Dermis blood vessel endothelial cell (primary cell): ENCODE measurements at places on chromosomes 2 and 18. TPM values are rescaled to one million over a fixed set of nuclear protein-coding genes. Genes with fewer than 3 reads are reported as not detected.

DNA sequence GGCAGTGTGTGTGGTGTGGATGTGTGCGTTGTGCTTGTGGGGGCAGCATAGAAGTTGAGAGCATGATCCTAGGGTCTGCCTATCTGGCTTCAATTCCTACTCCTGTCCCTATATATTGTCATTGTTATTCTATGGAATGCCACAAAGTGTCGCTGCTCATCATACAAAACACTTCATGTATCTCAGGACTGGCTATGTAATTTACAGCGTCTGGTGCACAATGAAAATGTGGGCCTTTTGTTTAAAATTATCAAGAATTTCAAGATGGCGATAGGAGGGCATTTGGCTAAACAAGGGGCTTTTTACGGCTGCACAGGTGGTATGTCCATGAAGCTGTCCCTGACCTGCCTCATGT lies 3.4 kb downstream of the SERPINB2 start:
- DNase-seq, result peak; percentile 44

DNA sequence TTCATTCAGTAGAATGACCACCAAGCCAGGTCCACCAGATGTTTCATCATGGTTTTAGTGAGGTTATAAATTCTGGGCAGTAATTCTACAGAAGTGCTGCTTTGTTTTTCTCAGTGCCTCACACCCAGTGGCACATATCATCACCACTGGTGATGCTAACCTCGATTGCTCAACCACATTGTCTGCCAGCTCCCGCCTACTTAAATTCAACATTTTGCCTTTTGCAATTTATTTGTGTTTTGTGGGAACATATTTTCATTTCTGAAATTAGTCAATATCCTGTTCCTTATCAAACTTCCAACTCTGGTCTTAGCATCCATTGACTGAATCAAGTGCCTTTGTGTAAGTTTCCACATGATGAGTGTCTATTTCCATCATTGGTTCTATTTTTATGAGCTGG lies 62.3 kb upstream of the TMEM178A start:
- peak; percentile 28 for DNase-seq

GRCh38 chr18:49178736-49179135 lies 228.0 kb upstream of the SMAD7 start:
- peak; percentile 56 for DNase-seq

DNA sequence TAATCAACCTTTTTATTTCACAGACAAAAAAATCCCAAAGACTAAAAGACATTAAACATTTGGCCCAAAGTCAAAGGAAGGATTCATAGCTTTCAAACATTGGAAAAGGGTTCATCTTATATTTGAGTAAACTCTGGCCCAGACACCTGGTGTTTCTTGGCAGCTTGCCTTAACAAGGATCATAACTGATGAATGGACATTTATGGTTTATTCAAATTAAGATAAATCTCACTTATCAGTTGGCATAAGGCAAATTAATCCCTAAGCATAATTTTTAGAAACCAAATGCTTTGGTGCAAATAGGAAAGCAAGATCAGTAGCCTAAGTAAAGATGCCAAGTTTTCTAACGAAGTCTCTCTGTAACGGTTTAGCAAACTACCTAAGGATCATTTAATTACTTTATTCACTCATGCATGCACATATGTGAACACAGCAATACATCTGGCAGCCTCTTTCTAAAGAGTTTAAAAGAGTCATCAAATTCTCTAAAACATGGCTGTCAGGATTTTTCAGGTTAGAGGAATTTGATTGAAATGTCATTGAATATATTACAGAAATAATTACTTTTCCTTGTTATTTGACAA lies 323.4 kb upstream of the RBMS1 start:
- no peak for DNase-seq

GRCh38 chr18:3458952-3459853 lies 9.2 kb downstream of the TGIF1 start:
- DNase-seq, result peak; percentile 61

DNA sequence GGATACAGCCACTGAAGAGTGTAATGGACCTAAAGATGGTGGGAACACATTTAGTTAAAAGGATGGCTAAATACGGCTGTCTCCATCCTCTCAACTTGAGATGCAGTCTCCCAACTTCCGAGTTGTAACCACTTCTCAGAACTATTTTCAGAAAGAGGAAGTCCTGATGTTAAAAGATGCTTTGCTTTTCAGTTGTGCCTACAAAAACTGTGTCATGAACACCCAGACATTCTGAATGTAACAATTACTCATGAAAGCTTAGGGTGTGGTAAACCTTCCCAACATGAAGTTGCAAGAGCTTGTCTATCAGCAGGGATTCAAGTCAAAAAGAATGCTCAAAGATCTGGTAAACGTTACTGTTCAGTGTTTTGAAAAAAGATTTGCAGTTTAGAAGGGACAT lies 147.9 kb downstream of the DOCK10 start:
- no peak for DNase-seq

DNA sequence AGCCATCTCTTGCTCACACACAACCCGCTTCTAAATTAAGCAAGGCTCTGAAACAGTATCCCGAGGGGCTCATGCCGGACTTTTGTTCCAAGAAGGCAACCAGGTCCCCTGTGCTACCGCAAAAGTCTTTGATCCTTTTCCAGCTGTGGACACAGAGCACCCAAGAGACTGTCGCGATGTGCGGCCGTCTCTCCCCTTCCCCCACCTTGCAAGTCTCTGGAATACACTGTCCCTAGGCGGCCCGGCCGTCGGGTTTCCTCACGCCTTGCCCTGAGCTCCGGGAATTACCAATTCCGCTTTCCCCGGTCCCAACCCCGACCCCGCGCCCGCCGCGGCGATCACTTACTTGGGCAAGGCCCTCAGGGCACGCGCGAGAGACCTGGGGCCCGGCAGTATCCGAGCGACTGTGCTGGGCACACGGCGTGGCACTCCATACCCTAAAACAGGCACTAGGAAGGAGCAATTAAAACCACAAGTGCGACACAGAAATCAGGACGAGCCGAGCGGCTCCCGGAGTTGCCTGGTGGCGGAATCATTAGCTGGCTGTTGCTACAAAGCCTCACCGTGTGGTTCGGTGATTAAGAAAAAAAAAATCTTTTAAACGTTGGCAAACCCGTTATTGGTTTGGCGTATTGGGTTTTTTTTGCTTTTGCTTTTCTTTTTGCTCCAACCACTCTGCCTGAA lies 2.2 kb upstream of the DLX1 start:
- no peak for DNase-seq

- DNase-seq, result peak; percentile 85
These were observed 111.0 kb downstream of the B3GNT2 start for GRCh38 chr2:62306751-62307468.

- DNase-seq, result peak; percentile 85
These were observed 211.5 kb downstream of the TMEM247 start for GRCh38 chr2:46690825-46691224.

DNA sequence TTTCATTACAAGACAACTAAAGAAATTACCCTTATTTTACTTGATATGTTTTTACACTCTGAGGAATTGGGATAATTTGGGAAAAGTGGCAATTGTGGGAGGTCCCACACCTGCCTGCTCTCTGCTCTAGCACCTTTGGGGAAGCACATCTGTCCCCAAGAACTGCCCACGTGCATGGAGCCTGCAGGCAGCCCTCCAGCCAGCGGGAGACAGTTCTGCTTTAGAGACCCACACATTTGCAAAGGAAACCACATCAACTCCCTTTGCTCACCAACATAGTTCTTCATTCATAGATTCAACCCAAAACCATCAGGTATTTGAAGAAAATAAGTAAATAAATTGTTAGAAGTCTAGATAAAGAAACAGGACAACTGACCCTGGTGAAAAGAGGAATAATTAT lies 239.9 kb upstream of the ID2 start:
- DNase-seq, result no peak

DNA sequence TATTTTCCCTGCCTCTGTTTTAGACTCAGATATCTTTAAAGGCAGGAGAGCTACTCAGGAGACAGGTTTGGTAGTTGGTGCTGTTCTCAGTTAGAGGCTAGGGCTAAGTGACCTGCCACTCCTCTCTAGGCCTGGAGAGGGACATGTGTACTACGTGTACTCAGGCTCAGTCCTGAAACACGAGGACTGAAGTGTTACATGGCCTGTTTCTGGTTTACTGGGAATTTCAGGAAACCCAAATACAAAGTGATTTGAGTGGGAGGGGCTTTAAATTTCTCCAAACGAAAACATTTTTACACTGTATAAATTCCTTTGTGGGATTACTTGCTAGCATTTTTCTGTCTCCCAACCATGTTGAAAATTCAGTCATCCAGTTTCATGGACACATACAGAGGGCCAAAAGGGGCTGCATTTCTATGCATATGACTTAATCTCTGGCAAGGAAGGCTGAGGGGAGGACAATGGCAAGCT lies 343.3 kb downstream of the CYP26B1 start:
- no peak for DNase-seq

GRCh38 chr18:10314066-10314465 lies 140.4 kb upstream of the APCDD1 start:
- no peak for DNase-seq

DNA sequence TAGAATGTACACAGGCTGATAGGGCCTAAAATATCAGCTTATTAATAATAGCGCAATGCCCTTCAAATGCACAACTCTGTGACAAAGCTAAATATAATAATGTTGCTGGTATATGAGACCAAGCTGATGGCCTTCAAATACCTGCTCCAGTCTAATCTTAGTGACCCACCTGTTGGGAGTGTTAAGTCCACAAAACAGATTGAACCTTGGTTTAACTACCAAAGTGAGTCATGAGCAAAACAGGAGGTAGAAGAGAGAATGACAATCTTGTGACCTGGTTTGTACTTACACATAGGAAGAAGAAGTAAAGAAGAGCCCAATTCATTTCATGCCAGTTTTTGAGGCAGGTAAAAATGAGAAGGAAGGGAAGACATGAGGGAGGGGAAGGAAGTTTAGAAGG lies 295.0 kb downstream of the NR4A2 start:
- DNase-seq, result no peak

- DNase-seq, result peak; percentile 91
These were observed 1.5 kb downstream of the SLC39A10 start for GRCh38 chr2:195658541-195658890.

GRCh38 chr2:97656905-97657587 lies 6.8 kb downstream of the ACTR1B start:
- no peak for DNase-seq

- DNase-seq, result no peak
These were observed 15.1 kb downstream of the MYL1 start for GRCh38 chr2:210299866-210300373.

GRCh38 chr2:183991968-183992367 lies 606.4 kb upstream of the ZNF804A start:
- DNase-seq, result no peak

The GRB14 gene
- total RNA-seq, result 0.51 and 2.3 TPM in 2 replicates

The ATOH8 gene
- 42.3 and 58.4 TPM in 2 replicates for total RNA-seq

The ATP8B1 gene
- 51.1 and 72.5 TPM in 2 replicates for total RNA-seq

The LYG2 gene
- not detected in 2 replicates for total RNA-seq

The RAB6C gene
- under 0.01 TPM in 1 of 2 replicates, not detected in the other for total RNA-seq

The SPAST gene
- total RNA-seq, result 44.8 and 45.9 TPM in 2 replicates

The UXS1 gene
- 39.5 and 46.9 TPM in 2 replicates for total RNA-seq

The DNAH6 gene
- total RNA-seq, result under 0.01 TPM in 2 replicates

The CCDC74B gene
- 2.2 and 2.7 TPM in 2 replicates for total RNA-seq
